ENCODE measurements at places on chromosomes 16 and 17.

DNA sequence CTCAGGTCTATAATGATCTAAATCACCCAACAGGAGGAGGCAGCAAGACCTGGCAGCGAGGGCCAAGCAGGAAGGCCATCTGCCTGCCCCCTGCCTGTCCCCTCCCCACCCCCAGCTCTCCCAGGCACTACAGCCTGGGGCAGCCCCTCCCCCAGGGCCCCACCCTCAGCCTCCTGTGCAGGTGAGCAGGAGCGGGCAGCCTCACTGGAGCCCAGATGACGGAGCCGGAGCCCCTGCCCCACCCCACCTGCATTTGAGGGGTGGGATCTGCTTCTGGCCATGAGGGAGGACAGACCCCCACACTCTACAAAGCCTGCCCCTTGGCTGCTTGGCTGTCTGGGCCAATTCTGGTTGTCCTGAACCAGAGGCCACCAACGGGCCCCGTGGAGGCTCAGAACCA lies 12.4 kb upstream of the BAHCC1 start:
- DNase-seq = no peak

GRCh38 chr17:38544839-38545209 lies 60.9 kb downstream of the SRCIN1 start:
- no peak for DNase-seq

- DNase-seq = no peak
Observed at GRCh38 chr16:19006446-19007315, 22.9 kb downstream of the TMC7 start.

DNA sequence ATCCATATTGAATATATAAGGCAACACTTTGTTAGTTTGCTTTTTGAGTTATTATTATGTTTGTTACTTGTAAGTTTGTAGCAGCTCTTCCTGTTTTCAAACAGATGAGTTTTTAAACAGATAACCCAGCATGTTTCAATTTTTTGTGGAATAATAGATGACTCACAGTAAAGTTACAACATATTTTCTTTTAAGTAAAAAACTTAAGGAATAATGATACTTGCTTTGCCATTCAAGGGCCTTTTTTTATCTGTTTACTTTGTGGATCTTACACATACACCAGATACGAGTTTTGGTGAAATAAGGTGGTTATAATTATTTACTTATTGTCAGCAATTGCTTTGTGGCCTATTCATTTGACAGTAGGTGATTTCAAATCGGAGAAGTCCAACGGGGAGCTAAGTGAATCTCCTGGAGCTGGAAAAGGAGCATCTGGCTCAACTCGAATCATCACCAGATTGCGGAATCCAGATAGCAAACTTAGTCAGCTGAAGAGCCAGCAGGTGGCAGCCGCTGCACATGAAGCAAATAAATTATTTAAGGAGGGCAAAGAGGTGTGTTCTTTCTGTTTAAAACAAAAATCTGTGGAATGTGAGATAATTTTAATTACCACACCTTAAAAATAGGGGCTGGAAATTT lies 66.3 kb downstream of the BPTF start:
- no peak for DNase-seq

GRCh38 chr17:2928294-2928890 lies 132.2 kb downstream of the RAP1GAP2 start:
- no peak for DNase-seq

GRCh38 chr16:49644145-49644463 lies 211.8 kb downstream of the ZNF423 start:
- no peak for DNase-seq

GRCh38 chr16:59116744-59117143 lies 382.6 kb upstream of the GOT2 start:
- no peak for DNase-seq

- DNase-seq = no peak
Observed at GRCh38 chr16:80051040-80051439, 450.5 kb upstream of the MAF start.

DNA sequence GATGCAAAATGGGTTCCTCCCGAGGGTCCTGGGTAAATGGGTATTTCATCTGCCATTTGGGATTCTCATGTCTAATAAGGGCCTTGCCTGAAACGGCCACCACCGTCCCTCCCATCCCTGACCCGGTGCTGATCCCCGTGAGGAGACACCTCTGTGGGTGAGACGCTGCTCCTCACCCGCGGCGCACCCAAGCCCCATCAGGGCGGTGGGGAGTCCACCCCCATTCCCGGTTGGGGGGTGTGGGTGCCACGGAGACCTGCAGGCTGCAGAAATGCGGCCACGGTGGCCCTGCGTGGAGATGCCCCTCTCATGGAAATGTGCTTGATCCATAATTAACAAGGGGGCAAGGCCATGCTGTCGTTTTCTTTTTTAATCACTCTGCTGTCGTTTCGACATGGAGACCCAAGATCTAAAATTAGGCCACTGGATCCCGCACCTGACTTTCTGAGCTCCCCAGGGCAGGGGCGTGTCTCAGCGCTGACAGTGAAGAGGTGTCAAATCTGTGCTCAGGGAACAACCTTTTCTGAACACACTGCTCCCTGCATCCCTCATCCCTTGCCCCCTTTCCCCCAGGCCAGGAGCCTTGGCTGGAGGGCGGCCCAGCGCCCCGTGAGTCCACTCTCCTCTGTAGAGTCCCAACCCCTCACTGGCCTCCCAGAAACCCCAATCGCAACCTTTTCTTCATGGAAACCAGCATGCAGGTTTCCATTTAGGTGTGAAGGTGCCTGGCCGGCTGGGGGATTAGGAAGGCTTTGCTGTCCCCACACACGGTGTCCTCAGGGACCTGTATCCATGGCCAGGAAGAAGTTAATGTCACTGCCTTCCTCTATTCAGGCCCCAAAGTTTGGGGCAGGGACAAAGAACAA lies 38.9 kb downstream of the PEMT start:
- no peak for DNase-seq

- DNase-seq = no peak
Observed at GRCh38 chr17:80456465-80457235, 19.8 kb downstream of the NPTX1 start.

GRCh38 chr16:56691885-56692284 lies 9.6 kb downstream of the MT1X start:
- DNase-seq = no peak

- DNase-seq = peak; percentile 79
Observed at GRCh38 chr17:17237026-17237799, at the start of gene FLCN. TSS of gene FLCN (minus strand) at chr17:17237168. CDS start at chr17:17228137, 9,031 bp downstream.

GRCh38 chr16:64061621-64062020 lies 1060.2 kb downstream of the CDH11 start:
- no peak for DNase-seq

DNA sequence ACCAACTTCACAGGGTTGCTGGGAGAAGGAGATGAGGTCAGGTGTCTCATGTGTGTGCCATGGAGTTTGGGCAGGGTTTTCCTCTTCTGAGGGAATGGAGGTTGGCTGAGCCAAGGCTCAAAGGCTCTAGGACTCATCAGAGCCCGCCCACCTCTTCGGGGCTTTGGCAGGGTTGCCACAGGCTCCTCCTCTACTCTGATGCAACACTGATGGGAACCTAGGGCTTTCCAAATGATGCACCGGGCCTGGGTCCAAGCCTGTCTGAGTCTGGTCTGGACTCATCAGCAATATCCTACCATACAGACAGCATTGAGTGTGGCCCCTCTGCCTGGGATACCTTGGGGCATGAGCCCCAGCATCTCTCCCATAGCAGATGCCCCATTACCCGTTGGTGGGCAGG lies 59.5 kb upstream of the LHX1 start:
- no peak for DNase-seq

DNA sequence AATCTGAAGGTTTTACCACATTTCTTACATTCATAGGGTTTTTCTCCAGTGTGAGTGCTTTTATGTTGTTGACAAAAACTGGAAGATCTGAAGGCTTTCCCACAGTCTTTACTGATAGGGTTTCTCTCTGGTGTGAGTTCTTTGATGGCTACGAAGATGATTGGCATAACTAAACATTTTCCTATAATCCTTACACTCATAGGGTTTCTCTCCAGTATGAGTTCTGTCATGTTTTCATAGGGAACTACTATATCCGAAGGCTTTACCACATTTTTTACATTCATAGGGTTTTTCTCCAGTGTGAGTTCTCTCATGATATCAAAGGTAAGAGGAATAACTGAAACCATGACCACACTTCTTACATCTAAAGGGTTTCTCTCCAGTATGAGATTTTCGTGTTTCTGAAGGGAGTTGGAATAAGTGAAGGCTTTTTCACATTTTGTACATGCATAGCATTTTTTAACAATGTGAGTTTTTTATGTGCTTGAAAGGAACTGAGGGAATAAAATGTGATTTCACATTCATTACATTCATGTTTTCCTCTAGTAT lies 1987.7 kb downstream of the TP53TG3F start:
- DNase-seq = no peak

DNA sequence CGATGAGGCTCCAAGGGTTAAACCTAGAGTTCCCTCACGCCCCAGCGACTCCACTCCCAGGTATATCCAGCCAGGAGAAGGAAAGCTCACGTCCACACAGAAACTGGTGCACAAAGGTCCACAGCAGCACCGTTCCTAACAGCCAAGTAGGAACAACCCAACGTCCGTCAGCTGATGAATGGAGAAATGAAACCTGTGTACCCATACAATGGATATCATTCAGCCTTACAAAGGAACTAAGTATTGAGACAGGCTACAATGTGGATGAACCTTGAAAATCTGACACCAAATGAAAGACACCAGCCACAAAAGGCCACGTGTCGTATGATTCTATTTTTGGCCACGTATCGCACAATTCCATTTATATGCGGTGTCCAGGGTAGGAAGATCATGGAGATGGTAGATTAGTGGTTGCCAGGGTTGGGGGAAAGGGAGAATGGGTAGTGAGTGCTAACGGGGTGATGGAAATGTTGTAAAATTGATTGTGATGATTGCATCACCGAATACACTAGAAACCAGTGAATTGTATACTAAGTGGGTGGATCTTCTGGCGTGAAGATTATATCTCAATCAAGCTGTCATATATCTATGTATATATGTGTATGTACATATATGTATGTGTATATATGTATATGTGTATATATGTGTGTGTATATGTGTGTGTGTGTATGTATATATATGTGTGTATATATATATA lies 30.1 kb downstream of the NLRC3 start:
- no peak for DNase-seq

DNA sequence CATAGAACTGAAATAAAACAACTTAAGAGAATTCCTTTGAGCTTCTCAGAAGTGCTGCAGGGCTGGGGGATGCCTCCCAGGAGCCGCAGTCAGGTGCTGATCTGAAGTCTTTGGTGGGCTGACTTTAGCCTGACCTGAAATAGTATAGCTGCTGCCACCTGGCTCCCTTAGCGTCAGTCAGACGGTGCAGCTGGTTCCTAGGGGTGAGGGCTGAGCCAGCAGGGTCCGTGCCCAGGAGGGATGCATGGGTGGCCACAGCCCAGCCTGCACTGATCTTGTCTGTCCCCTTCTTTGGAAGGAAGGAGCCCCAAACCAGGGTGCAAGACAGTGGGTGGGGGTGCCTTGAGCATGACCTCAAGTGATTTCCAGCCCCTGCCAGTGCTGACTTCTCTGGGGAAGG lies 11.5 kb downstream of the MAPT start:
- DNase-seq = no peak

DNA sequence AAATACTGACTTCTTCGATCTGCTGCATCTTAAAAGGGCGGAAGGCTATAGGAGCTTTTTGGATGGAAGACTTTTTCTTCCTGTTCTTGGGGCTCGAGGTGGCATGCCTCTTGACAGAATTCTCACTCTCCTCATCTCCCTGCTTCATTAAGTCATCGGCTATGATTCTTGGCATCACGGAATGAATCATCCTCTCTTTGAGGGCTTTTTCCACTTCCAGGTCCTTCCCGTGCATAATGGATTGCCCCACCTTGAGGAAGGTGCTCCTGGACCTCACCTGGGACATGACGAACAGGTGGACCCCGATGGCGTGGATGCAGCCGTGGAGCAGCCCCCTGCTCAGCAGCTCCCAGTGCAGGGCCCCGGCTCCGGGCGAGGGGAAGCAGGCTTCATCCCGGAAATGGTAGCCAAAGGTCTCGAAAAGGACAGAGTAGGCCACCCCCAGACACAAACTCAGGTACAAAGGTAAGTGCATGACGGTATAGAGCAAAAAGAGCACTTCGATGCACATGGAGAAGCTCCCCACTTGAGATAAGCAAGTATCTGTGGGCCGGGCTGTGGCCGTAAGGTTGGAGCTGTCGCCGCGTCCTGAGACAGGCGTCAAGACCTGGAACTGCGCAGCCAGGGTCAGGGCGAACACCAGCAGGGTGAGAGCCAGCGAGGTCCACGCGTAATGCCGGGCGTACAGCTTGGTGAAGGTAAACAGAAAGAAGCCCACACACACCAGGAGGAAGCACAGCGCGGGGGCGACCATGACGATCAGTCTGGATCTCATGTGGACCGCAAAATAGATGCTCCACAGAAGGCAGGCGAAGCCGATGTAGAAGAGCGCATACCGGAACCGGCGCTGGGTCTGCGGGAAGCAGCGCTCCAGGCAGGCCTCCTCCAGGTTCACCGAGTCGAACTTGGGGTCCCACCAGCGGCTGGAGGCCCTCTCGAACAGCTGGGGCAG lies 1.7 kb downstream of the ADCY9 start:
- no peak for DNase-seq

DNA sequence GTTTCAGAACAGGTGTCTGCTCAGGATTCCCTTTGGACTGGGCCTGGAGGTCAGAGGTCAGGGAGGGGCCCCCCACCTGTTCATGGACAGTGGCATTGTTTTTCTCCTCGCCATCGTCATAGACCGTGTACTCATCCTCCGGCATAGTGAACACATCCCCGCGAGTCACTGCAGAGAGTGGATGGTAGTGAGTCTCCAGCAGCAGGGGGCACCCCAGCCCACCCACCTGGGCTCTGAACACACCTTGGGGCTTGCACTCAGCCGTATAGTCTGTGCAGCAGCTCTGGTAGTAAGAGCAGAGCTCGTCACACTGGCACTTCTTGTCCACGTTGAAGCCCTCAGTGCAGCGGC lies 448 bp downstream of the VTN start:
- DNase-seq = no peak

GRCh38 chr17:82281502-82282238 lies 8.2 kb upstream of the CSNK1D start:
- DNase-seq = no peak

DNA sequence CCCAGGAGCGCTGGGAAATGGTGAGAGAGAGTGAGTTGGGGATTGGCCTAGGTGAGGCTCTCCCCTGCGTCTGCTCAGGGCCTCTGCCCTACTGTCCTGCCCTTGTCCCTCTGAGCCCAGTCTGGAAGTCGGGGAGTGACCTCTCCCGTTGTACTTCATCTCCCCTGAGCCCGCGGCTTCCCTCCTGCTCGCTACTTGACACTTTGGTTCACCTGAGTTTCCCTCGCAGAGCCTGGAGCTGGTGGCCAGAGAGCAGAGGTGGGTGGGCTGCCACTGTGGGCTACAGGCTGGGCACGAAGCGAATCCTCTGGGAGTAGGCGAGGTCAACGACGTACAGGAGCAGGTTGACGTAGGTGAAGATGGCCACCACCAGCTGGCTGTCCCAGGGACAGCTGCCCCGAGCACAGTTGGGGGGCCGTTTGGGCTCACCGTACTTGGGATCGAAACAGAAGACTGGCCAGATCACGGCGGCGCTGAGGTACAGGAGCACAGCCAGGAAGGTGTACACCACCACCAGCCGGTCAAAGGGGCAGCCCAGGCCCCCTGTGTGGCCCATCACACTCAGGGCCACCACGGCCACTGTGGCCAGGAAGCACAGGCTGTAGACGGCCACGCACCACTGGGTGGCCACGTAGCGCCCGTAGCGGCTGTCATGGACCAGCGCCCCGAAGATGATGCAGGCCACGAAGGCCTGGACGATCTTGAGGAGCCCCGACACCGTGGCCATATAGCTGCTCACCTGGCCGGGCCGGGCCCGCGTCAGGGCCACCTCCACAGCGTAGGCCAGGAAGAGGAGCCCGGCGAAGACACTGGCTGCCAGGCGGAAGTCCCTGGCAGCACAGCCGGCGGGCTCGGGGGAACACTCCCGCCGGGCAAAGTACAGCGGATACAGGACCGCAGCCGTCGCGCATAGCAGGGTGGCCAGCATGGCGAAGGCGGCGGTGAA lies 3.7 kb upstream of the PYCR1 start:
- no peak for DNase-seq

All from activated gamma-delta T cell (primary cell).